ENCODE measurements at places on chromosomes 2 and 18. TPM values are rescaled to one million over a fixed set of nuclear protein-coding genes. Genes with fewer than 3 reads are reported as not detected.

- no peak for DNase-seq
Observed at GRCh38 chr2:219426534-219427136, 8.0 kb upstream of the SPEG start.

The SIX2 gene
- 0.39 TPM for total RNA-seq

DNA sequence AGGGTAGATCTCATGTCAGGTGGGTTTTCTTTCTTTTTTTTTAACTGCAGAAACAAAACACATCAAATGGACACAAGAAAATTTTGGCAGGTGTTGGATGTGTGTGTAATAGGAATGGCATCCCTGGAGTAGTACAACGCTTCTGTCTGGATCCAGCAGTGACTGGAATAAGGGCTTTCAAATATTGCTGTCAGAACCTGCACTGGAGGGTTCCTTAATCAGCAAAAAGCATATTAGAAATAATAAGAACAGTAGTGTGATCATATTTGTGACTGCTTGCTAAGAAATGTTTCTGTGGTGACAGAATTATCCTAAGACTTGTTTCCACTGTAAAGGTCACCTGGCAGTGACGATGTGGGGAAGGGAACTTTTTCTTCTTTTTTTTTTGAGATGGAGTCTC lies 30.8 kb downstream of the CREG2 start:
- DNase-seq, result no peak

The NCOA1 gene
- 77.2 TPM for total RNA-seq

DNA sequence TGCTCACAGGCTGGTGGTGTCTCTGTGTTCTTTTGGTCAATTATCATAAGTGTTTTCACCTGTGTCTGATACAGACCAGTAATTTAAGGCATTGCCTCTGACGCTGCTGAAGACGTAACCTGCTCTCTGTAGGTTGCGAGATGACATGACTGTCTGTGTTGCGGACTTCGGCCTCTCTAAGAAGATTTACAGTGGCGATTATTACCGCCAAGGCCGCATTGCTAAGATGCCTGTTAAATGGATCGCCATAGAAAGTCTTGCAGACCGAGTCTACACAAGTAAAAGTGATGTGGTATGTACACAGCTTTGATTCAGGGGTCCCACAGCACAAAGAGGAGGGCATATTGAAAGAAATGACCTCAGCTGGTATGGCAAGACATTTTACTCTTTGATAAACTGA lies 33.8 kb upstream of the TMEM87B start:
- DNase-seq, result no peak

GRCh38 chr2:44674473-44675284 lies 266.8 kb upstream of the SIX3 start:
- DNase-seq, result no peak

- DNase-seq, result no peak
Observed at GRCh38 chr18:47868744-47869143, 61.7 kb downstream of the SMAD2 start.

DNA sequence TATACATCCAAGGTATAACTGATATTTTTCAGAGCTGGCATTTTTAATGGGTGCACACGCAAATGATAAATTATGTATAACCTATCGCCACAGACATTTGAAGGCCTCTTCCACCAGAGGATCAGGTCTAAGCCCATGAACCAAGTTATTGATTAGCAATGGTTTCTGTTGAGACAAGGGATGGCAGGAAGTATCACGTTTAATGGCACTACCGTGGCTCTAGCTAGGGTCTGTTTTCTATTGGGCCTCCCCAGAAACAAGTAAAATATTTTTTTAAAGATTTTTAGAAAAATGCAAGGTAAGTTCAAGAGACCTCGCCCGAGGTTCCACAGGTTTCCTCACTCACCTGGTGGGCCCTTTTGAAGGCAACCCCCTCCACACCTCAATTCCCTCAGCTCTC lies 667 bp downstream of the GFPT1 start:
- no peak for DNase-seq

The RGPD8 gene
- 26.2 TPM for total RNA-seq

DNA sequence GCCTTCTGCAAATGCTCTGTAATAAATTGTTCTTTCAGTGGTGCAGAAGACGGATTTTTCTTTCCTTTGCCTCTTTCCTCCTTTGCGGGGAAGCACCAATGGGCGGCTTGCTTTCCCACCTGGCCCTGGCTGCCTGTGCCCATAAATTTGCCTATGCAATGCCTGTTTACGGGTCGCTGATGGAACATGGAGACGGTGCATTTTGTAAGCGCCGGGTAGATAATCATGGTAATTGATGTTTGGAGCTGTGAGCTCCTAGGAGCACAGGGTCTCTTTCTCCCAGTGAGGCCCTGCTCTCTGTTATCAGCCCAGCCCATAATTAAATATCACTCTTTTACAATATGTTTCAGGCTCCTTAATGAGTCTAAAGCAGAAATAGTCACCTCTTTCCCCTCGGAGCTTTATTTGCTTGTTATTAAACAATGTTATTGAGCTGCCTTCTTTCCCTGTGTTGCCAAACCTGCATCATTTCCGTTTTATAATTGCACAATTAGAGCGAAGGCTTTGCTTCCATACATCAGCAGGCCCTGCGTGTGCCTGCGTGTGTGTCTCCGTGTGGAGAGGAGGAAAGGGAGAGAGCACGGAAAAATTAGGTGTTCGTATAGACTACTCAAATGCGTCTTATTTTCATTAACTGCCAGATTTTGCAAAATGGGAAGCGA lies 437.4 kb upstream of the POU3F3 start:
- DNase-seq, result no peak

DNA sequence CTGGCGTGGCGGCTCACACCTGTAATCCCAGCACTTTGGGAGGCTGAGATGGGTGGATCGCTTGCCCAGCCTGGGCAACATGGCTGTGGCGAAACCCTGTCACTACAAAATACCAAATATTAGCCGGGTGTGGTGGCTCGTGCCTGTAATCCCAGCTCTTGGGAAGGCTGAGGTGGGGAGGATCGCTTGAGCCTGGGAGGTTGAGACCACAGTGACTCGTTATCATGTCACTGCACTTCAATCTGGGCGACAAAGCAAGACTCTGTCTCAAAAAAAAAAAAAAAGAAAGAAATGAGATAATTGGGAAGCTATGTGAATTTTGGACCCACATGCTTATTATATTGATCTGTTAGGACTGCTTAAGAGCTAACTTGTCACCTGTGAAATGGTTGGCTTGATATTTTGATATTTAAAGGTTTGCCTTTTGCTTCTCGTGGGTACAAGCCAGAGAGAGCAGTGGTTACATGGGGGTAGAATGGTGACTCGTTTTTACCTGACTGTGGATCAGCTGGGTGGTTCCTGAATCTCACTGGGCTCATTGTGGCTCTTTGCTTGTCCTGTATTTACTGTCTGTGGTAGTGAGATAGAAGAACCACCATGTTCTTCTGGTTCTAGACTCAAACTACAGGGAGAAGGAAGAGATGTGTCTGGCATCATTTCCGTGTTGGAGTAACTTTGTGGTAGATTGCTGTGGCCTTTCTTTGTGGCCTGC lies 28.9 kb downstream of the ZNF532 start:
- no peak for DNase-seq
